ENCODE measurements at places on chromosomes 3 and 15.

- no peak for DNase-seq
Measured at GRCh38 chr15:63238796-63239195, 38.6 kb upstream of the APH1B start.

DNA sequence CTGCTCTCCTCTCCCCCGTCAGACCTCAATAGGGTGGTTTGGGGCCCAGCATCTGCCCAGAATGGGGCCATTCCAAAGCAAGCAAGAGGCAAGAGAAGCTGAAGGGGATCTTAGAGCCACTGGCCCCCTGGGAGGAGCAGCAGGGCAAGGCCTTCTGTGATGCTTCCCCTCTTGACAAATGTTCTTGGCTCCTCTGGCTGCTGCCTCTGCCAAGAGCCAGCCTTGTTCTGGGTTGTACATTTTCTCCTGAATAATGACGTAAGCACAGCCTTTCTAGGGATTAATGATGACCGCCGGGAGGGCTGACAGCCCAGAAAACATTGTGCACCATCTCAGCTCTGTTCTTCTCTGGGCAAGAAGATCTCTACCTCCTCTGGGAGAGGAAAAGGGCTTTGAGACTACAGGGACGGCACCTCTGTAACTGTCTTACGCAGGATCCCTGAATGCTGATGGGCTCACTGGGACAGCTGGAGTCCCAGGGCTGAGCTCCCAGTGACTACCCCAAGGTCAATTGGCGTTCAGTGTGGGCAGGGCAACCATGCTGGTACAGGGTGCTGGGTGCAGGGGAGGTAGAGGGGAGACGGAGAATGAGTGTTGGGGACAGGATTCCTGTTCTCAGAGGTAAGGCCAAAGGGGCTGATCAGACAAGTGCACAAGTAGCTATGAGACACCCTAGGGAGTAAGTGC lies 253.3 kb downstream of the FAM43A start:
- no peak for DNase-seq

DNA sequence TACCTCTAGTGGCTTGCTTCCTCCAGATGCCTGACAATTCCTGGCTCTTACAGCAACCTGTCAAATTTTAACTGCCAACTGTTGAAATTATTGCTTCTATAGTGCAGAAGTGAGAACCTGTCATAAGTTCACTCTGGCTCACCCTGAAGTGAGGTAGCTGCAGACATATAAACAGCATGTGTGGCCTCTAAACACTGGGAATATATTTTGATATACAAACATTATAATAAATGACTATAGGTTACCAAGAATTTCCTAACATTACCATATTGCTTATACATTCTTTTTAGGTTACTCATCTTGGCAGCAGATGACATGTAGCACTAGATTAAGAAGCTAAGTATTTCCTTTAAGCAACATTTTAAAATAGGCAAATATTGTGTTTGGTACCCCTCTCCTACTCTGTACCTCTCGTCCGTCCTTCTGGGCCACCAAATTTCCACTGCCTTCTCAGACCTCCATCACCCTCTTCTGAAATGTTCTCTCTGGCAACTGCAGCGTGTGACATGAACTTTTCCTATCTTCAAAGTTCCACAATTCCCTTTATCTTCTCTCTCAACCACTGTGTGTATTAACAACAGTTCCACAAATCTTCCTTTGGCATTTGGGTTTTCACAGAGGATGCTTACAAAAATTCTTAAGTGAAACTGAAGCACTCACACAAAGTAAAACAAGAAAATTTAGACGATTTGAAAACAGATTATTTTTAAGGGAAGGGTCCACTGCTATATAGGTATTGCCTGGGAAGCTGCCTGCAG lies 15.3 kb upstream of the XXYLT1 start:
- no peak for DNase-seq

GRCh38 chr15:98760112-98760826 lies 111.9 kb downstream of the IGF1R start:
- no peak for DNase-seq

DNA sequence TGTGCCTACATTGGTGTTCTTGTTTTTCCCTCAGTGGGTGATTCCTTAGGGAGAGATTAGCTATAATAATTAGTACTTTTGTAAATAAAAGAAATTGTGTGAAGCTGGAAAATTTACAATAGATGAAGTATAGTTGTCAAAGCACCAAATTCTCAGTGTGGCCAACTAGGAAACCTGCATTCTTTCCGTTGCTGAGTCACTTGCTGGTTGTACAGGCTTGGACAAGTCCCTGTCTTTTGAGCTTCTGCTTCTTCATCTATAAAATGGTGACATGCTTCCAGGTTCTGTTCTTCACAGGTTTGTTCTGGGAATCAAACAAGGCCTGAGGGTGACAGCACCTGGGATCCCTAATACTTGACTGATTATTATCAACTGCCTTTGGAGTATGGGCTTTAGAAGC lies 184.1 kb upstream of the HES1 start:
- DNase-seq: no peak

GRCh38 chr15:67083135-67083762 lies 17.8 kb downstream of the SMAD3 start:
- DNase-seq: no peak

- DNase-seq: no peak
Measured at GRCh38 chr15:48785195-48785594, 25.7 kb downstream of the CEP152 start.

GRCh38 chr3:160098261-160098908 lies 109.8 kb downstream of the IL12A start:
- DNase-seq: no peak

DNA sequence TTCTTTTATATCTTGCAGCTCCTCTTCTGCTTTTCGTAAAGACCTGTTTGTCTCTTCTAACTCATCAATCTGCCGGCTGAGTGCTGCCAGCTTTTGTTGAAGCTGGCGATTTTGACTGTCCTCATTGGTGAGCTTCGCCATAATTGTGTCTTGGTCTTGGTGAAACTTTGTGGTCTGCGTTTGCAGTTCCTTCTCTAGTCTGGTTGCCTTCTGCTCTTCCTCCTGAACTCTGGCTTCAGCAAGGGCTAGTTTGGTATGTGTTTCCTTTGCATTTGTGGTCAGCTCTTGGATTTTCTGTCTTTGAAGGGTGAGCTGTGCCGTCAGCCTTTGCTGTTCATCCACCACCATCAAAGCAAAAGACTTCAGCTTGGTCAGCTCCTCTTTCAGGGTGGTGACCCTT lies 32.9 kb downstream of the CMSS1 start:
- DNase-seq: no peak

DNA sequence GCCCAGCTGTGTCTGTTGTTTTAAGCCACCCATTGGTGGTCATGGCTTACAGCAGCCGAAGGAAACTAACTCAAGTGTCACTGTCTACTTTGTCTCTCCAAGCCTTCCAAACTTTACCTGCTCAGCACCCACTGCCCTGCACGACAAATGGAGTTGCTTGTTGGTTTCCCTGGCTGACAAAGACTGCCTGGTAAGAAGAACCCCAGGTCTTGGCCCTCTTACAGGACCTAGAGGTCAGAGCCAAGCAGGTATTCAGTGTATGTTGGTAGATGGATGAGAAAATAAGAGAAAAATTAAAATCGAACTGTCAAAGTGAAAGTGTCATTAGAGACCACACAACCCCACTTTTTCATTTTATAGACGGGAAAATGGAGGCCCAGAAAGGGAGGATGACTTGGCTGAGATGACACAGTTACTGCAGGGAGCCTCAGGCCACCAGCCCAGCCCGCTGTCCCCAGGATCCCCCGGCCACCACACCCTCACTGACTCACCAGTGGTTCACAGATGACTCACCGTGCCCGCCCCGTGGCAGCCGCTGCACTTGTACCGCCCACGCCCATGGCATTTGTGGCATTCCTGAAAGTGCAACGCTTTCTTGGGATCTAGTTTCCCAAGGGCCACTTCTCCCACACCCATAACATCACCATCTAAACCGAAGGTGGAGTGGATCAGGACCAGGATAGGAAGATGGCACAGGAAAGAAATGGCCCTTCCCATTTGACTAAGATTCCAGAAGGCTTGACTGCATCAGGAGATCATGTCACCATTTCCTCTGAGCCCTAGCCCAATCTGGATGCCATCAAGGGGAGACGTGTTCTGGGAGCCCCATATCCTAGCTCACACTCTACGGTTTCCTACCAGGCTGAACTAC lies 15.2 kb downstream of the SSUH2 start:
- no peak for DNase-seq

GRCh38 chr3:36297195-36297594 lies 83.1 kb upstream of the STAC start:
- no peak for DNase-seq

- no peak for DNase-seq
Measured at GRCh38 chr3:101602731-101603130, 28.8 kb downstream of the PCNP start.
